ENCODE measurements at places on chromosomes 16 and 17.

DNA sequence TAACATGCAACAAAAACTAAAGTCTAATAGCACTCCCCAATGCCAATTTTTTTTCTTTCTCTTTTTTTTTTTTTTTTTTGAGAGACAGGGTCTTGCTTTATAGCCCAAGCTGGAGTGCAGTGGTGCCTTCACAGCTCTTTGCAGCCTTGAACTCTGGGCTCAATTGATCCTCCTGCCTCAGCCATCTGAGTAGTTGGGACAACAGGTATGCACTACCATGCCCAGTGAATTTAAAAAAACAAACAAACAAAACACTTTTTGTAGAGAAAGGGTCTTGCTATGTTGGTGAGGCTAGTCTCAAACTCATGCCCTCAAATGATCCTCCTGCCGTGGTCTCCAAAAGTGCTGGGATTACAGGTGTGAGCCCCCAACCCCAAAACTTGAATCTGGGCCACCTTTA is 632.3 kb downstream of the WWOX start:
- H3K27me3 ChIP-seq = no peaks in the 10 kb centered on the region
- no peak for DNase-seq
- H3K4me1 ChIP-seq = peaks cover 48% of the 10 kb centered on the region
- H3K4me3 ChIP-seq = no peak overlapping the region

- peaks cover 6% of the 10 kb centered on the region for H3K4me1 ChIP-seq
- H3K4me3 ChIP-seq = no peak overlapping the region
- H3K27ac ChIP-seq = no peak overlapping the region
Measured at GRCh38 chr17:78163881-78164747, 4.3 kb upstream of the SYNGR2 start.

DNA sequence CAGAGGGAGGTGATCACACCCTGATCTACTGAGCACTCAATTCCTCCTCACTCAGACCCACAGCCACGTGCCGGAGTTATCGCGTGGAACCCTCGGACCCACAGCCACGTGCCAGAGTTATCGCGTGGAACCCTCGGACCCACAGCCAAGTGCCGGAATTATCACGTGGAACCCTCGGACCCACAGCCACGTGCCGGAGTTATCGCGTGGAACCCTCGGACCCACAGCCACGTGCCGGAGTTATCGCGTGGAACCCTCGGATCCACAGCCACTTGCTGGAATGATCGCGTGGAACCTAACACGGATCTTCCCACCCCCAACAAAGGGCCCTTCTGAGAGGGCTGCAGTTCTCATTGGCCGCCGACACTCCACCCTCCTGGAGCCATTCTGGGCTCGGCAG is 97.7 kb downstream of the PGS1 start:
- 0 out of 2 replicates have a peak, but pooled peaks cover 9% of the 10 kb centered on the region for H3K27me3 ChIP-seq
- no peak for DNase-seq

GRCh38 chr16:64841071-64841470 is 280.8 kb downstream of the CDH11 start:
- DNase-seq = no peak
- no peak overlapping the region for H3K4me3 ChIP-seq
- no peaks in the 10 kb centered on the region for H3K36me3 ChIP-seq

GRCh38 chr16:4377573-4378154 is 6.0 kb downstream of the VASN start:
- H3K27ac ChIP-seq = no peak overlapping the region
- no peaks in the 10 kb centered on the region for H3K27me3 ChIP-seq
- no peaks in the 10 kb centered on the region for H3K4me1 ChIP-seq

GRCh38 chr17:43216369-43216761 is 4.7 kb downstream of the TMEM106A start:
- no peak for DNase-seq
- no peaks in the 10 kb centered on the region for H3K27me3 ChIP-seq
- H3K4me3 ChIP-seq = no peak overlapping the region
- H3K36me3 ChIP-seq = no peaks in the 10 kb centered on the region

- H3K4me3 ChIP-seq = no peak overlapping the region
- DNase-seq = no peak
- H3K27me3 ChIP-seq = no peaks in the 10 kb centered on the region
- H3K36me3 ChIP-seq = no peaks in the 10 kb centered on the region
- H3K27ac ChIP-seq = no peak overlapping the region
Measured at GRCh38 chr17:68594552-68594951, 6.6 kb downstream of the FAM20A start.

Measured in MM.1S (cell line).